ENCODE measurements at places on chromosomes 7 and 10.

DNA sequence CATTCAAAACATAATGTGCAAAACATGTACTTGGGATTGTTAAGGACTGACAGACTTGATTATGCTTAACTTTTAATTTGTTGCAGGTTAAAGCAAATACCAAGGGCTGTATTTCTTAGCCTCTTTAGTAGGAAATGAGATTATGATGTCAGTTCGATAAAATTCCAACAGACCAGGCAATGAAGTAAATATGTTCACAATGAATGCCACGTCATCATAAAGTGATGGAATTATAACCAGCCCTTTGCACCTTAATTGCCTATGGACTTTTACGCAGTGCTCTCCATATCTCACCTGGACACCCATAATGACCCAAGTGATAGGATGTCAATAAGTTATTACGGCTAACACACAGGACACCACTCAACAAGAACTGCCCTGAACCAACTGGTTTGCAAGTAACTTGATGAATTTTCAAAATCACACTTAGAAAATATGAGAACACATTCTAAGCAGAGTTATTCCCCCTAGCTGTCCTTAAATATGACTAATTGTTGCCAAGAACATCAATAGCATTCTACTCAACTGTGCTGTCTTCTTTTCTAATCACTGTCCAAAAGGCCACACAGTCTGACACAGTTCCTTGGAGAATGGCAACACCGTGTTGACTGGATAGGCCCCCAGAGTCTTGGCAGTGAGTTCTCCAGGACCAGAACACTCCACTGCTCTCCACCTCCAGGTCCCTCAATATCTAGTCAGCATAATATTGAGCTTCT, 115.0 kb downstream of the CHCHD3 start:
- DNase-seq = no peak

DNA sequence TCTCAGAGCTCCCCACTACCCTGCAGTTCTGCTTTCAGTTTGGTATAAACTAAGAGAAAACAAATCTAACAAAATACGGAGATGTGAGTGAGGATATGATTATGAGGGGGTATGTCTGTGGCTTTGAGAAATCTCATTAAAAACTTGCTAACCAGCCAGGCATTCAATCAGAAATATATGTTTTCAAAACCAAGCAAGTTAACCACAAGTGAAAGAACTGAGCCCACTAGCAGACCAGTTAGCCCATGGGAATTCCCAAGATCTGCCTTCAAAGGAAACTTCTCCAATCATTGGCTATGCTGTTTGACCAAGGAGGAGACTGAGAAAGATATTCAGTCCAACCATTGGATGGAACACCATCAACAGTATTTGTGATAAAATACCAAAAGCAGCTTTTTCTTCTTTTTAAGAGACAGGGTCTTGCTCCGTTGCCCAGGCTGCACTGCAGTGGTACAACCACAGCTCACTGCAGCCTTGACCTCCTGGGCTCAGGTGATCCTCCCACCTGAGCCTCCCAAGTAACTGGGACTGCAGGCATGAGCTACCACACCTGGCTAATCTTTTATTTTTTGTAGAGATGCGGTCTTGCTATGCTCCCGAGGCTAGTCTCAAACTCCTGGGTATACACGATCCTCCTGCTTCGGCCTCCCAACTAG, 41.2 kb downstream of the FGFR2 start:
- DNase-seq = no peak

- DNase-seq = no peak
These were observed 78.3 kb upstream of the CTBP2 start for GRCh38 chr10:125238682-125239081.

DNA sequence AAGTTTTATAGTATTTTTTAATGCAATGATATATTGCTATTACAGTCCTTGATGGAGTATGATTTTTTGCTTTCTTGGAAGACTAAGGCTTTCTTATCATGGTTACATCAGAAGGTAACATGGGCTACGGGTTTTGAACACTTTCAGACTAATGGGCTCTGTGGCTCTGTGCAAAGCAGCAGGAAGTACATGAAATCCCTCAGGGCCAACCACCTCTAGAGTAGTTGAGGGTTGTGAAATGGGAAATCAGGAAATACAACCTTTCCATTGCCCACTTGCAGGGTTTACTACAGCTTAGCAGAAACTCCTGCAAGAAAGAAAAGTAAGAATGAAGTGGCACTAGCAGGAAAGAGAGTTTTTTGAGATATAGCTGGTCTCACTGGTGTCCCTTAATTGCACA, 853.5 kb downstream of the KCNMA1 start:
- no peak for DNase-seq

GRCh38 chr7:147912946-147913638, 677.5 kb upstream of the C7orf33 start:
- DNase-seq = no peak
